ENCODE measurements at places on chromosomes 12 and 14.

GRCh38 chr14:89178800-89179535, 238.1 kb downstream of the FOXN3 start:
- no peak for DNase-seq

DNA sequence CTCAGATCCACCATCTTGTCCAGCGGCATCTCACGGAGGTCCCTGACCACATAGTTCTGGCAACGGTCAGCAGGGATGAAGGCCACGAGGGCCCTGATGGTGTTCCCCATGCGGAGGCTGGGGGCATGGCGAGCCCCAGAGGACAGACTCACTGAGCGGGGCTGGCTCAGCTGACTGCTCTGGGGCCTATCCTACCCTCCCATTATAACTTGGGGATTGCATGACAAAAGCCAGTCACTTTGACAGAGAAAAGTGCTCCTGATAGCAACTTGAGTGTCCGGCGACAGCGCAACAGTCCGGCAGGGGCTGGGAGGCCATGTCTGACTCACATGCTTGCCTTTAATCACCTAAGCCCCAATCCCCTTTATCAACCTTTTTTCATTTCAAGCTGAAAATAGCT, at the start of gene LRRC10:
TSS of gene LRRC10 (minus strand) at position 179 of the 400 bp plus-strand sequence. CDS start at position 110, 69 bp downstream.
- no peak for DNase-seq

DNA sequence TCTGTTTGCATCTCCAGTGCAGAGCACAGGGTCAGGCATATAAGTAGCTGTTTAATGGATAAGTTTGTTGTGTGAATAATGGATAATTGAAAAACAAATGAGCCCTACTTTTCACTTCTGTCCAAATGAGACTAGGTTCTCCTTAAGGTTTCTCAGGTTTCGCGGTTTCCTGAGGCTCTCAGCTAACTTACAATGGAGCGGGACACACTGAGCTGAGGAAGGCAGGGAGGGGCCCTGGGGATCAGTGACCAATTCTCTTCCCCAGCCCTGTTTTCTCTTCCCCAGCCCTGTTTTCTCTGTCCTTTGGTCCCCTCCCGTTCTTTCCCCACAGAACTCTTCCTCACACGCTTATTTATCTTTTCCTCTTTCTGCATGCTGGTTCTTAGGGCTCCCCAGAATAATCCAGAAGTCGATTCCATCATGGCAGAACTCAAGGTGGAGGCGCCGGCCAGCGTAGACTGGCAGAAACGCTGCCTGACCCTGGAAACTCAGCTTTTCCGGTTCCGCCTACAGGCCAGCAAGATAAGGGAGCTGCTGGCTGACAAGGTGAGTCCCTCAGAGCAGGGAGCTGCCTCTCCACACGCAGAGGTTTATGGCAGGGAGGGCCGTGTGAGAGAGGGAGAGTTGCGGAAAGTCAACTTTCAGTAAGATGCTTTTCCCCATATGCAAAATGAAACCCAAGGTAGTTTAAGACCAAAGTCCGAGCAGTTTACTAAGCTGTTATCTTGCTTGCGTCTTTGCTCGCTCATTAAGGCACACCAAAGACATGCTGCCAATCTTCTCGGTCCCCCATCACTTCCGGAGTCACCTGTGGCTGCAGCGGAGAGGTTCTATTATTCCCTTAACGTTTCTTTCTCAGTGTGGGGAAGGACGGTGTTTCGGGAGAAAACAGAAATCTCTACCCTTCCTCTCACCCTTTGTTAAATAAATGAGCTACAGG, 8.6 kb downstream of the PLEKHH1 start:
- no peak for DNase-seq

GRCh38 chr12:2640281-2640680, 154.5 kb upstream of the FKBP4 start:
- no peak for DNase-seq

DNA sequence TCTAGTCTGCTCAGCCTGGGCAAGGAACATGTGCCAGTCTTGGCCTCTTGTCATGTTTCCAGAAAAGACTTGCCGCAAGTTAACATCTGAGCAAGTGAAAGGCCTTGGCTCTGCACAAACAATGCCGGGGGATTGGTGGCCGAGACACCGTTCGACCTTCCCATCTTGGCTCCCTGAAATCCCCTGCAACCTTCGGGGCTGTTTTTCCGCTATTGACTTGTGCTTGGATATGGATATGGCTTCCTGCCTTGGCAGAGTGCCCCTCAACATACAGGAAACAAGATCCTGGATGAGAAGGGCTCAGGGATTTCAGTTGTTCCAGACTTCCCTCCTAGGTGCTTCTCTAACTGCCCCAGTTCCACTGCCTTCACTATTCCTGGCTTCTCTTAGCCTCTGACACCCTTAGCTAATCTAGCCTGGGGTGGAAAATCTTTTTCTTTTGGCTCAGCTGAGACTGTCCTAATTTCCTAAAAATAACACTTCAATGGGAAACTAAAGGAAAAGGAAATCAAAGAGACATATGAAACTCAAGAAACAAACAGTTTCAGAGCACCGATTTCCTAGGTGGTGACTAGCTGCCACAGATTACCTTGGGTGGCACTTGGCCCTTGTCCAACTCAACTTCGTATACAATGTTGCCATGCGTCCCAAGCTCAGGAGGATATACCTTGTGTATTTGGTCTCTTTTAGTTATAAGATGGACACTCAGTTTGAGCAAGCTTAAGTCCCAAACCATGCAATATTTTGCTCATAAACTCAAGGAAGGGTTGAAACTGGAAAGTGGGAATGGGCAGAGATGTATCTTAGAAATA, 33.9 kb downstream of the RDH12 start:
- DNase-seq = no peak

- no peak for DNase-seq
Observed at GRCh38 chr12:18496156-18496555, 234.8 kb downstream of the PIK3C2G start.

DNA sequence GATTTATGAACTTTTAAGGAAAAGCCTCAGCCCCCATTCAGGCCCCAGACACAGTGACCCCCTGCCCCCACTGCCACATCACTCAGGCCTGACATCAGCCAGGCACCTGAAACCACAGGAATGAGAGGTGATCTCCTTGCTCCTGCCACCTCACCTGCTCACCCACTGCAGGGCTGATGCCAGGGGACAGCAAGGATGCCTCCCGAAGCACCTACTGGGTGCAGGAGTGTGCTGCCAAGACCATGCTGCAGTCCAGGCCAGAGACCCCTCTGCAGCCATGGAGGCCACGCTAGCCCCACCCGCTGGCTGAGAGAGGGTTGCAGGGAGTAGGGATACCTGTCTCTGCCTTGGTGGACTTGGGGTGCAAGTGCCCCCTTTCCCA, 18.6 kb upstream of the KRT7 start:
- no peak for DNase-seq

DNA sequence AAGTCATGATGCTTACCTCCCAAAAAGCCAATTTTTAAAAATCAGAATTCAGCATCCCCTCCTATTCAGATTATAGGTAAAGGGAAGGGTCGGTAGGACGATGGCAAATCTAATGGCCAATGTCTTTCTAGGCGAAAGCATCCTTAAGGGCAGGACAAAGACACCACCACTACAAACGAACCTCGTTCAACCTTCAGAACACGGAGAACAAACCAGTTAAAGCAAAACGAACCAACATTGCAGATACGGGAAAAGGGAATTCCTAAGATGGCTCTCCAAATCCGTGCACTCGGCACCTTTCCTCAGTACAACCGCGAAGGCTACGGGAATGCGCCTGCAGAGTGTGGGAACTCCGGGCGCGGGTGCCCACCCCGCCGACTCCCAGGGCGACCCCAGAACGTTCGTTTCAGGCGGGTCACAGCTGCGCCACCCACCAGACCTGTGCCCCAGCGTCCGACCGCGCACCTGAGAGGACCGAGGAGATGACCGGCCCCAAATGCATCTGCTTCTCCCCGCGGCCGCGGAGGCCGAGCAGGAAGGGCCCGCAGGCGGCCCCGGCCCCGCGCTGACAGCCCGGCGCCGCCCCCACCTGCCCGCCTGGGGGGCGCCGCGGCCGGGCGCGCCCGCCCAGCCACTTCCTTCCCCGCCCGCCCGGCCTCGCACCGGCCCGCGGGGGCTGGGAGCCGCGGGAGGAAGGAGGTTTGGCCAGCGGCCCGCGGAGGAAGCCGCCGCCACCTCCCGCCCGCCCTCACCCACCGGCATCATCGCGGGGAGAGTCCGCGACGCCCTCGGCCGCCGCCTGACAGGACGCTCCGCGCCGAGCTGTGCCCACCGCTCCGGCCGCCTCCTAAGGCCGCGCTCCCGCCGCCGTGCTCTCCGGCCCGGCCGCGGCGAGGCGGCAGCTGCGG, 578 bp downstream of the PPP1R13B start:
- no peak for DNase-seq

DNA sequence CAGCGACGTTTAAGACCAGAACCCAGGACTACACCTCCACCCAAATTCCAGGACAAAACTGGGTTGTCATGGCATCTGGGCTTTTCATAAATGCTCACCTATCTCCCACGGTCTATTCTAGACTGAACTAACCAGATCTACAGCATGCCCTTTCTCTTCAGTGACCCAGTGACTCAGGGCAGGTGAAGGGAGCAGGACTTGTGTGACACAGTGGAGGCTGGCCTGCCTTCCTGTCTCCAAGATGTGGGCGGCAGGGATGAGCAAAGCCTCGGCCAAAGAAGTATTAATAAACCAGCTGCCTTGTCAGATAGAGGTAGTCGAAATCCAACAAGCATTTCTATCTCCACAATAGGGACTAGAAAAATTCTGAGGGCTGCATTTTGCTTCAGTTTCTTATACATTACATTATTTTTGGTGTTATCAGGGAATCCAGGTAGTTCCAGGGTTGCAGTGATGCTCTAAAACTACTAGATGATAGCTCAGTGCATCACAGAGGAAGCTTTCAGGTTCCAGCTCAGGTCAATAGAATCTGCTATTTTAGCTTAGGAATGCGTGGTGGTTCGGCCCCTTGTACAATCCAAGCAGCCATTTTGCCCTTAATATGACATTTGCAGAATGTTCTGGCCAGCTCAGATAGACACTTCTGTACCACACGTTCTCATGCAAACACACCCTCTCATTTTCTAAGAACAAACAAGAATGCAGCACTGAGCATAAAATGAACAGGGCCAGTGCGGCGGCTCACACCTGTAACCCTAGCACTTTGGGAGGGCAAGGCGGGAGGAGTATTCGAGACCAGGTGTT, 4.2 kb upstream of the GLRX5 start:
- no peak for DNase-seq

DNA sequence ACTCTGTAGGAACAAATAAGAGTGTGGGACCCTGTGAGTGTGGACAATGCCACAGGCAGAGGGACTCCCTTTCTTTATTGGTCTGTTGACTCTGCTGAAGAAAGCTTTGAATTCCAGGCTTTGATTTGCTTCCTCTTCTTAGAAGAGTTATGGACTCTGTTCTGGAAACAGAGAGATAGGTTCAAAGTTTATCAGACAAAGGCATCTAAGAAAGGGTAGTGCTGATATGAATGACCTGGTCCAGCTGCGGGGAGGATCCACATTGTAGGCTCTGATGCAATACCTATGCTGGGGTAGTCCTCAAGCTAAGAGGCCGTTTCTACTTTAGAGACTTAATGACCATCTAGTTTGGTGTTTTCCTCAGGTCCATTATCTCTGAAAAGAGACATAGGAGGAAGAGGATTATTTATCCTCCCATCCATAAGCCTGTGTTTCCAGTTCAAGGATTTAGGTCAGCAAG, 10.7 kb upstream of the IKZF4 start:
- no peak for DNase-seq

DNA sequence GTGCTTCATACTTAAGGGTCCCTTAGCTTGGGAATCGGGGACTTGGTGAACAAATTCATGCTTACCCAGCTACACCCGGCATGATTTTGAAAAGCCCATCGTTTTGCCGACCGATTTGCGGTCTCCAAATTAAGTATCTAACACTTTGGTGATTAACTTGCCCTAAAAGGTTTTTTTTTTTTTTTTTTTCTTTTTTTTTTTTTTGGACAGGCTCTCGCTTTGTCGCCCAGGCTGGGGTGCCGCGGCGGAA, 843 bp upstream of the HSP90AA1 start:
- no peak for DNase-seq

GRCh38 chr14:37589715-37590427, 5.2 kb downstream of the FOXA1 start:
- DNase-seq = no peak

GRCh38 chr12:51744235-51744634, 104.3 kb downstream of the FIGNL2 start:
- DNase-seq = no peak

DNA sequence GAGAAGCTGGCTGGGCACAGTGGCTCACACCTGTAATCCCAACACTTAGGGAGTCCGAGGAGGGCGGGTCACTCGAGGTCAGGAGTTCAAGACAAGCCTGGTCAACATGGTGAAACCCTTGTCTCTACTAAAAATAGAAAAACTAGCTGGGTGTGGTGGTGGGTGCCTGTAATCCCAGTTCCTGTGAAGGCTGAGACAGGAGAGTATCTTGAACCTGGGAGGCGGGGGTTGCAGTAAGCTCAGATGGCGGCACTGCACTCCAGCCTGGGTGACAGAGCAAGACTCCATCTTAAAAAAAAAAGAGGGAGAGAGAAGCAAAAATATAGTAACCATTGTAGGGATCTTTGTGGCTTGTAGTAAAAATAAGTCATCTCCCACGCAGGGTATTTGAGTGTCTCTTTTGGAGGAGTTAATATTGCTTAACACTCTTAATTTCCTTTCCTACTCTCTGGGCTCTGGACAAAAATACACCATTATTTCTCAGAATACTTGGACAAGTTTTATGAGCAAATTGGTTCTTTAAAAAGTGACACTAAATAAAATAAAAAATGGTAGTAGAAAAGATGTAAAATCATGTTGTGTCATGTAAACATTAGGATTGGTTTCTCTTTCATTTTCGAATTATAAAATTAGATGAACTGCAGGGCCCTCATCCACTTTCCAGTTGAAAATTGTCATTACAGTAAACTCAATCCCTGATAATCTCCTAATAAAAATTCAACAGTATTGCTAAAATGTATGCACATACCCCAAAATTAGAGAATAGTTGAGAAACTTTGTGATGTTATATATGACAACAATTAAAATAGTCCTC, 61.1 kb upstream of the C12orf71 start:
- DNase-seq = no peak

DNA sequence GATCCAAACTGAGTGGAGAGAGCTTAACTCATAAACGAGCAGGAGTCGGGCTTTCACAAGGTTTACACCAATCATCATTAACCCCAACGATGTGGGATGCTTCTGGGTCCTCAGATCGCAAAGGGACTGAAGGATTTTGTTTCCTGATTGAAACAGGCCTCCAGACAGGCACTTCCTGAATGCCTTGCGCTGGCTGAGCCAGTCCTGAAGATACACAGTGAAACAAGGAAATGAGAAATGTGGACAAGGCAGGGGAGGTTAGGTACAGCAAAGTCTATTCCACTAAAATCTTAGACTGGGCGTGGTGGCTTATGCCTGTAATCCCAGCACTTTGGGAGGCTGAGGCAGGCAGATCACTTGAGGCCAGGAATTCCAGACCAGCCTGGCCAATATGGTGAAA, 30.7 kb downstream of the RBM19 start:
- DNase-seq = no peak

- DNase-seq = no peak
Observed at GRCh38 chr12:26122681-26123481, 2.0 kb downstream of the BHLHE41 start.

DNA sequence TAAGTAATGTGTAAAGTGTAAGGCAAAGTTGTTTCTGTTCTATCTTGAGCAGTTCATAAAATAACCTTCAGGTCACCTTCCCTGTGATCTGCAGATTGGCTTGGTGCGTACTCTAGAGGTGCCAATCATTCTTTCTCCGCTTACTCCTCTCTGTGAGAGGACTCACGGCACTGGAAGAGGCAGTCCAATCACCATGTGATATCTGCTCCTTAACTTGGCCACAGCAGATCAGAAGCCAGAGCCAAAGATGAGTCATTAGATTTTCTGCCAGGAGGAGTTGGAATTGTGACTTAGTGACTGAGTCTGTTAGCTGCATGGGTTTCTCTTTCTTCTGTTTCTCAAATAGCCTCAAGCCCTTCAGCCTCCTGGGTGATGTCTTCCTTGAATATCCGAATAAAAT, 165.5 kb downstream of the SLC41A2 start:
- no peak for DNase-seq
